ENCODE measurements at places on chromosomes 12 and 14. TPM values are rescaled to one million over a fixed set of nuclear protein-coding genes. Genes with fewer than 3 reads are reported as not detected.
A peak's percentile ranks its signal among the peaks of the same experiment; 100 is the strongest.

SCN8A gene
- total RNA-seq, result 13.8 TPM

LPAR5 gene
- not detected for total RNA-seq

MYH7 gene
- not detected for total RNA-seq

SLC7A7 gene
- total RNA-seq, result 0.65 TPM

COX6A1 gene
- total RNA-seq, result 358 TPM

- DNase-seq, result peak; percentile 77
Observed at GRCh38 chr14:76919431-76920330, 93.5 kb downstream of the LRRC74A start.

- peak; percentile 73 for DNase-seq
Observed at GRCh38 chr14:63770187-63770807, 42.4 kb upstream of the SGPP1 start.

DNA sequence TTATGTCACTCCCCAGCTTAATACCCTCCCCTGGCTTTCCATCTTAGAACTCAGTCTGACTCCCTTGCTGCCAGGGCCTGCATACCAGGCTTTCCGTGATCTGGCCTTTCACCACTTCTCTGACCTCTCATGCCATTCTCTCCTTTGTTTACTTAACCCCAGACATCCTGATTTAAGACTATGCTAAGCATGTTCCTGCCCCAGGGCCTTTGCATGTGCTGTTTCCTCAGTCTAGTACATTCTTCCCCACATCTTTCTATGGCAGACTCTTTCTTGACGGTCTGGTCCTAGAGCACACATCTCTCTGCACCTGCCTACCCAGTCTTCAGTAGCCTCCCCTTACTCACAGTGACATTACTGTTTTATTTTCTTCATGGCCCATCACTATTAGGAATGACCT is 42.2 kb downstream of the PLXNC1 start:
- DNase-seq, result no peak

GRCh38 chr14:22438742-22439141 is 150.3 kb downstream of the DAD1 start:
- no peak for DNase-seq

- DNase-seq, result no peak
Observed at GRCh38 chr12:95634622-95635621, 83.6 kb upstream of the USP44 start.

GRCh38 chr12:128204711-128205110 is 62.3 kb upstream of the TMEM132C start:
- no peak for DNase-seq

- no peak for DNase-seq
Observed at GRCh38 chr12:74490390-74491064, 47.1 kb upstream of the ATXN7L3B start.

- DNase-seq, result no peak
Observed at GRCh38 chr12:62127516-62127915, 132.7 kb upstream of the USP15 start.

- no peak for DNase-seq
Observed at GRCh38 chr12:45591635-45592034, 137.9 kb upstream of the ARID2 start.

- no peak for DNase-seq
Observed at GRCh38 chr14:101120641-101121507, 217.4 kb upstream of the RTL1 start.

DNA sequence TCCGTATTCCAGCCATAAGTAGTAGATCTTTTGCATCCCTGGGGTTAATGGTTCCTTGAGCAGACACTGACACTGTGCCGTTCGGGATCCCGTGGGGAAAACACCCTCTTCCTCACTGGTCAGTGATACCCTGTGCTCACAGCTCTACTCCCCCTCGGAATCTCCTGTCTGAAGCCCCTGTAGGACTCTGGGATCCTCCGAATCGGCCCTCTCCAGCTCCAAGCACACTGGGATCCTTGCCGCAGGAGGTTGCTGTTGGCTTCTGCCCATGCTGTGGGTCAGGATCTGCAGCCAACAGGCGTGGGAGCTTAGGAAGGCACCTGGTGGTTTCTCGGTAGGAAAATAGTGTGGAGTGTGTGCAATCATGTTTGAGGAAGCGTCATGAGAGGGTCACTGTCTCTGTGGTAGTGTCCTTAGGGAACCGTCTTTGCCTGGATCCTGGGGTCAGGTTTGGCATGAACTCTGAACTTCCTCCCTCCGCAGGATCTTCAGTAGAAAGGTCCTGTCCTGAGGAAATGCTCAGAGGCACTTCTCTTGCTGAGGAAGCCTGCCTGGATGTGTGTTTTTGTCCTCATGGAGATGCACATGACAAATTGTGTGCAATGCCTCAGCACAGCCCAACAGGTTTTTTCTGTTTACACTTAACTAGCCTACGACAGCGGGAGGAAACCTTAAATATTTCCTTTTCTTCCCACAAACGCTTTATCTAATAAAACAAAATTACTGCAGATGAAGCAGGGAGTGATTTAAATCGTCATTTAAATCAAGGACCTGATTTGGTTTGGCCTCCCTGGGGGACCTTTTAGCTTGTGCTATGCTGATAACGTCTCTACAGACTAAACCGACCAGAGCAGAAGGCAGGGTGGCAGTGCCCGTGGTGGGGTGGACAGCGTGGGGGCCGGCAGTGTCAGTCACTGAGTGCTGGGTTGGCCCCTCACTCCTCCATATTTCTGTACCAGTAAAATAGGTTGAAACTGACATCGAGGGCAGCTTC is 18.7 kb downstream of the FBXL14 start:
- DNase-seq, result peak; percentile 65

GRCh38 chr14:104788873-104789663 is 6.5 kb downstream of the AKT1 start:
- DNase-seq, result no peak

GRCh38 chr12:20063116-20063515 is 305.2 kb upstream of the PDE3A start:
- peak; percentile 50 for DNase-seq

DNA sequence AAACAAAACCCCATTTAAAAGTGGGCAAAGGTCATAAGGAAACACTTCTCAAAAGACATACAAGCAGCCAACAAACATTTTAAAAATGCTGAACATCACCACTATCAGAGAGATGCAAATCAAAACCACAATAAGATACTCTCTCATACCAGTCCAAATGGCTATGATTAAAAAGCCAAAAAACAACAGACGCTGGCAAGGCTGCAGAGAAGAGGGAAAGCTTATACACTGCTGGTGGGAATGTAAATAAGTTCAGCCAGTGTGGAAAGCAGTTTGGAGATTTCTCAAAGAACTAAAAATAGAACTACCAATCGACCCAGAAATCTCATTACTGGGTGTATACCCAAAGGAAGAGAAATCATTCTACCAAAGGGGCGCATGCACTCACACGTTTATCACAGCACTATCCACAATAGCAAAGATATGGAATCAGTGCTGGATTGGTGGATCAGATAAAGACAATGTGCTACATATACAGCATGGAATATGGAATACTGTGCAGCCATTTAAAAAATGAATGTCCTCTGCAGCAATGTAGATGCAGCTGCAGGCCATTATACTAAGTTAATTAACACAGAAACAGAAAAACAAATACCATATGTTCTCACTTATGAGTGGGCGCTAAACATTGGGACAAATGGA is 102.1 kb upstream of the DAAM1 start:
- no peak for DNase-seq

GRCh38 chr14:99590746-99591555 is 13.1 kb downstream of the CCDC85C start:
- DNase-seq, result peak; percentile 74

DNA sequence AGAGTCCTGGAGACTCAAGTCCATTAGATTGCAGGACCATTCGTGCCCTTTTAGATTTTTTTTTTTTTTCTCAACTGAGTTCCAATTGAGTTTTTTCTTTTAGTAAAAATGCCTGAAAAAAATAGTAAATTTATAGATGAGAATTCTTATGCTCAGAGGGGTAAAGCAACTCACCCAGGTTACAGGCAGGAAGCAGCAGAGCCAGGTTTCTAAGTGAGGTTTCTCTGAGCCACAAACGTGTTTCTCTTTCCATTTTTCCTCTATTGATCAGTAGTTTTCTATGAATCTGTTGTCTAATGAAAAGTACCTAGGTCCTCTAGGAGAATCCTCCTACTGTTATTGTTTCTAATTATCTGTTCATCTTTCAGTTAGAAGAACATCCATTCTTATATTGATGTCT is 66.4 kb upstream of the C12orf71 start:
- DNase-seq, result no peak

- DNase-seq, result no peak
Observed at GRCh38 chr12:79302162-79302814, 388.5 kb downstream of the PAWR start.

All from GM23248 (cell line).